Thoracic aorta (tissue), 2 donors: ENCODE measurements at places on chromosomes 7 and 10. TPM values are rescaled to one million over a fixed set of nuclear protein-coding genes. Genes with fewer than 3 reads are reported as not detected.

The HTR7 gene
- 5.4 TPM for total RNA-seq

The ZNF518A gene
- total RNA-seq: 31.6 TPM

The SORCS3 gene
- not detected for total RNA-seq

The ATRNL1 gene
- total RNA-seq: 24.6 TPM

The ETV1 gene
- 5.9 TPM for total RNA-seq

The LMOD2 gene
- total RNA-seq: not detected

DNA sequence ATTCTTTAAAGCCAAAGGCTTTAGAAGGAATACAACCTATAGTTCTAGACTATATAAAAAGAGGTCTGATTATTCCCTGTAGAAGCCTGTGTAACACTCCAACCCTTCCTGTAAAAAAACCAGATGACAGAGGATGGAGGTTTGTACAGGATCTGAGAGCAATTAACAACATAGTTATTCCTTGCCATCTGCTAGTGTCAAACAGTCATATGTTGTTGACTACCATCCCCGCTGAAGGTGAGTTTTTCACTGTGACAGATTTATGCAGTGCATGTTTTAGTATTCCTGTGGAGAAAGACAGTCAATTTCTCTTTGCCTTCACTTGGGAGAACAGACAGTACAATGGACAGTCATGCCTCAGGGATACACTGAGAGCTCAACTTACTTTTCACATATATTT, 19.0 kb upstream of the SLC26A4 start:
- DNase-seq: no peak

DNA sequence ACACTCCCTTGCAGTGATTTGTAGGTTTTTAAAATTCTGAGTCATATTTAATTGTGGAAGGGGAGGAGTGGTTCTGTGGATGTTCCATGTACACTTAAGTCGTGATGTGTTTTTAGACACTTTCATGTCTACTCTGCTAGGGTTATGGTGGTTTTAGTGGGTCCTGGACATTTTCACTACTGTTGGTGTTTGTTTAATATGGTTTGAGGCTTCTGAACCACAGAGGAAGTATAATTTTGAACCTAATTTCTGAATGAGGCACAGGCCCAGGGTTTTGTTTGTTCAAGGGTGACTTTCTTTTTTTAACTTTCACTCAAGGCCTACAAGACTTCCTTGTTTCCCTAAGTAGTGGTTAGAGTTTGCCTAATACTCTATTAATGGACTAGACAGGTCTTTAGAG, 13.3 kb downstream of the SLC26A5 start:
- DNase-seq: no peak

The CLEC2L gene
- not detected for total RNA-seq

DNA sequence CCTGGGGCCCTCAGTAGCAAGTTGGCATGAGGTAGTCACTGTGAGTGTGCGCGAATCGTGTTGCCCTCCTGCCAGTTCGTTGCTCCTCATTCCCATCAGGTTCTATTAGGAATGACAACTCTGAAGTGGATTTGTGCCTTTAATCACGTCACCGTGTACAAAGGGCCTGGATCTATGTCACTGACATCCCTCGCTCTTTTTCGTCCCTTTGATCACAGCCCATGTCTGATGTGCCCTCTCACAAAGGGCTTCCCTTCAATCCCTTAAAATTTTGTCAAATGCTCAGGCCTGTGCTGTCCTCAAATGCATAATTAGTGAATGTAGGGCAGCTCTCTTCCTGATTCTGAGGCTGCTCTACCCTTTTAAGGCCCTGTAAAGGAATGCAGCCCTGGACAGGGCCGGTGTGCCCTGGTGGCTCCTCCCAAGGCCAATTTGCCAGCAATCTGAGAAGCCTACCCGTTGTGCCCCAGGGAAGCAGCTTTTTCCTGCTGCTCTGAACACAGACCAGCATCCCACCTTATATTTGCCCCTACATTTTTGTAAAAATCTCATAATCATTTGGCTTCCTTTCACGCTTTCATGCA, 93.6 kb downstream of the TMEM178B start:
- no peak for DNase-seq

The RARRES2 gene
- total RNA-seq: 76.4 TPM

DNA sequence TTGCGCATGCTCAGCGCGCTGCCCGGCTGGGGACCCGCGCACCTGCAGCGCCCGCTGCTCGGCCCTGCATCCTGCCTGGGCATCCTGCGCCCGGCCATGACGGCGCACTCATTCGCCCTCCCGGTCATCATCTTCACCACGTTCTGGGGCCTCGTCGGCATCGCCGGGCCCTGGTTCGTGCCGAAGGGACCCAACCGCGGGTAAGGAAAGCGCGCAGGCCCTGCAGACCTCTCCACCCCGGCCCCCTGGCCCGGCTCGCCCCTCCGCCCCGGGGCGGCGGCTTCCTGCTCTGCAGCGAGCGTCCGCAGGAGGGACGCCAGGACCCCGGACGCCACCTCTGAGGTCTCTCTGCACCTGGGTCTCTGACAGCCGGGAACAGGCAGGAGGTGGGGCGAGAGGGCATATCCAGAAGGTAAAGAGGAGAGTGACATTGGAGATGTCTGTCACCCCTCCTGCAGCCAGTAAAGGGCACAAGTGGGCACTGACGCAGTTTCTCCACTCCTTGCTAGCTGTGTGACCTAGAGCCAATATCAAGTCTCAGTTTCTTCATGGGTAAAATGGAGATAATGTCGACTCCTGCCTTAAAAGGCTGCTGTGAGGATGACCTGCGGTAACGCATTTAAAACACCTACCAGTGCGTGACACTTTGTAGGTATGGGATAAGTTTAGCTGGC, 338 bp downstream of the ATP6V0E2 start:
- DNase-seq: no peak

GRCh38 chr10:98676895-98677294, 230.2 kb upstream of the HPS1 start:
- DNase-seq: no peak

DNA sequence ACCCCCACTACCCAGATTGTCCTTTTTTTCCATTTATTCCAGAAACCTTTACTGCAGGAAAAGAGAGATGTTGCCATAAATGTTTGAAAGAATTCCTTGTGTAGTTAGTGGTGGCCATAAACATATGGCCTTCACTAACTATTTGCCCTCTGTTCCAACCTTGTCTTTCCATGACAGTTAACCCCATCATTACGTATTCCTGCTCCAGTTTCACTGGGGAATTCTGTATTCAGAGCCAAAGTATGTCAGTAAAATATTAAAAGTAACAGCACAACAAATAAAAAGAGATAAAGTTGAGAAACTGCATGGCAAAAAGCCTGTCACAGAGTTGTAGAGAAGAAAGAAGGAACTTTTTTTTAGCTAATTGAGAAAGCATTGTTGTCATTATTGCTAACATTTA, 261.3 kb downstream of the BICC1 start:
- no peak for DNase-seq

DNA sequence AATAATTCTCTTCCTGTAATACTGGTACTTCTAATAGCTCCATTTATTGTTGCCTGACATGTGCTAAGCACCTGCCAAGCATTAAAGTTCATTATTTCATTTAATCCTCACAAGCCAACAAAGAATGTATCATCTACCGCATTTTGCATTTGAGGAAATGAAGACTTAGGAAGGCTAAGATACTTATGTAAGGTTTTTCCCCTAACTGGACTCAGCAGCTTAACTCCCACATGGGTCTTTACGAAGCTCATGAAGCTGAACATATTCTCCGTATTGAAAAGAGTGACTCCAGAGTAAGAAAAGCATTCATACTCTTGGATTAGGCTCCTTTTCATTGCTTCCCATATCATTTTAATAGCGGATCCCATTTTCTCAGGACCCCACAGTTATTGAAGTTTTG, 155.7 kb upstream of the TMEM72 start:
- no peak for DNase-seq

DNA sequence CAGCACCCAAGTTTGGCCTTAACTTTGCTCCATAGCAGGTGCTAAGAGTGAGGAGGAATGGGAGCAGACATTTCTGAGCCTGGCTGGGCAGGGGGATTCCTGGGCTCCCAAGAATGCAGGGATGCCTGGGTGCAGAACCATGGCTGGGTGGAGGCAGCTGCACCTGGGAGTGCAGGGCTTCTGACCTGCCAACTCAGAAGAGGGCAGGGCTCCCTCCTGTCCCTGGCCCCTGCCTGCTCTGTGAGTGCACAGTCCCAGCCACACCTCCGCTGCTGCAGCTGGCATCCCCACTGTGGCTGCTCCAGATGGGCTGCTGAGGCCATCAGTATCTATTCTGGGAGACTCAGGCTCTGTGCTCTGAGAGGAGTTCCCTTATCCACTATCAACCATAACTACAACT, 747.4 kb upstream of the VSTM2A start:
- DNase-seq: no peak

The FZD1 gene
- 57.9 TPM for total RNA-seq

GRCh38 chr7:142345811-142346210, 88.0 kb upstream of the PRSS58 start:
- DNase-seq: no peak

GRCh38 chr10:96814264-96814663, 17.8 kb upstream of the LCOR start:
- no peak for DNase-seq

DNA sequence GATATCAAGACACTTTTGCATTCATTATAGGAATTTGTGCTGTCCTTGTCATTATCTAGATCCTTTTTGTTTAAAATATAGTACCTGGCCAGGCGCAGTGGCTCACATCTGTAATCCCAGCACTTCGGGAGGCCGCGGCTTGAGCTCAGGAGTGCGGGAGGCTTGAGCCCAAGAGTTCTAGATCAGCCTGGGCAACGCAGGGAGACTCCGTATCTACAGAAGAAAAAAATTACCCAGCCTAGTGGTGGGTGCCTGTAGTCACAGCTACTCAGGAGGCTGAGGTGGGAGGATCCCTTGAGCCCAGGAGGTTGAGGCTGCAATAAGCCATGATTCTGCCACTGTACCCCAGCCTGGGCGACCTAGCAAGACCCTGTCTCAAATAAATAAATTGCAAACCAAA, 621 bp upstream of the MORN4 start:
- no peak for DNase-seq

The STEAP1B gene
- 1.1 TPM for total RNA-seq

The SUN1 gene
- 319 TPM for total RNA-seq

The THSD7A gene
- 6.1 TPM for total RNA-seq

GRCh38 chr7:1325246-1325645, 92.6 kb downstream of the UNCX start:
- DNase-seq: no peak

DNA sequence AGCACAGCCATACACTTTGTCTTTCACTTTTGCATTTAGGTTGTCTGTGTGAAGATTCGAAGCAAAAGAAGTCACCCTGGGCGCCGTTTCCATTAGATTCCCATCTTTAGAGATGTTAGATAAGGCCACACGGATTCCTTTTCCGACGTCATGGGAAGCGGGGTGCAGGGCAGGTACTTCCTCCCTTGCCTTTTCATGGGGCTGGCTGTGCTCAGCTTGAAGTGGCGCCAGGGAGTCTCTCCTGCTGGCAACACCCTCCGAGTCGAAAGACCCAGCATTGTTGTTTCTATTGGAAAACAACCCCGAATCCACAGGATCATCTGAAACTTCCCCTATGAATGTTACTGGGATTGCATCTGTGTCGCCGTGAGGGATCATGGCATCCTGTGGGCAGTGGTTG, 246.4 kb upstream of the GRB10 start:
- DNase-seq: no peak

GRCh38 chr7:73437621-73438416, 4.2 kb downstream of the FZD9 start:
- DNase-seq: no peak

DNA sequence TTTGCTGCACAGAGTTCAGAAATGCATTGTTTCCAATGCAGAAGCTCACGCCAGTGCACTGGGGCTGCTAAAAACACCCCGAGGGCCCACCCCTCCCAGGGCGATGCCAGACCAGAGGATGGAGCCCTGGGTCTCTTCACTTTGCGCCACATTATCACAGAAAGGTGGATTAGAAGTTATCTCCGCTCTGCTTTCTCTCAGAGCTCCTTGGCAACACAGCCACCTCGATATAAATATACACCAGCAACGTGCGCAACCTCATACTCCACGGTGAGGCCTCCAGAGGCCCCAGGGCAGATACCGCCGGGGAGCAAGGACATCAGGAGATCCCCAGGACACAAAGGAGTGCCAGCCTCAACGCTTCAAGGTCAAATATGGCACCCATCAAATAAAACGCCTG, 121.0 kb upstream of the TBX20 start:
- DNase-seq: no peak

The CYP3A5 gene
- 3.5 TPM for total RNA-seq

- DNase-seq: no peak
Measured at GRCh38 chr10:13660551-13660920, 73.8 kb downstream of the PRPF18 start.

- DNase-seq: no peak
Measured at GRCh38 chr7:1639532-1640175, 30.4 kb upstream of the ELFN1 start.

The NKX2-3 gene
- total RNA-seq: not detected

The LEP gene
- total RNA-seq: not detected
